ENCODE measurements at places on chromosomes 5 and 9.
A peak's percentile ranks its signal among the peaks of the same experiment; 100 is the strongest.

DNA sequence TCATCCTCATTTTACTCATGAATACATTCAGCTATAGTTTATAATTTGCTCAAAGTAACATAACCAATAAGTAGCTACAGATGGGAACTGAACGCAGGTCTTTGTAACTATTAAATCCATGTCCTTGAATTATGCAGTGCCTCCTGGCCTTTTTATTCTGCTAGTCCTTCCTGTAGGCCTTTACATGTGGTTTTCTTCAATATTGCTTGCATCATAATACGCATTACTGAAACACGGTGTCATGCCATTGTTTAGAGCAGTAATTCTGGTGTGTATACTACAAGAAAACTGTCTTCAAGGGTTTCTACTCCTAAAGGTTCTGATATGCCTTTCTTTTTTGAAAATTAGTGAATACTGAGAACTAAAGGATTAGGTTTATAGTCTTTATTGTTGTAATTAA is 20.7 kb downstream of the CWC27 start:
- no peak for DNase-seq

GRCh38 chr9:74073897-74074296 is 423.2 kb upstream of the RORB start:
- DNase-seq = no peak

DNA sequence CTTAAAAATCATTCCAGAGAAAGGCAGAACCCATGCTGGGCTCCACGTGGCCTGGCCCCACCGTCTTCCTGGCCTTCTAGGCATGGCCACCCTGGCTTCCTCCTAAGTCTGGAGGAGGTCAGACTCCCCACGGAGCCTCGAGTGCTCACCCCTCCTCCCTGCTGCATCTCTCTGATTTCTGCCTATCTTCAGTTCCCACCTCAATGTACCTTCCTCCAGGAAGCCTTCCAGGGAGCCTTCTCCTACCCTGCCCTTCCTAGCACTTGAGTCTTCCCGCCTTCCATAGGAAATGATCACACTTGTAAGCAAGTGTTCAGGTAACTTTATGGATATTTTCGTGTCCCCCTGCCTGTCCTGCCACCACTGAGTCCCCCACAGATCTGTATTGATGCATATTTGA is 92.0 kb downstream of the MVB12B start:
- no peak for DNase-seq

DNA sequence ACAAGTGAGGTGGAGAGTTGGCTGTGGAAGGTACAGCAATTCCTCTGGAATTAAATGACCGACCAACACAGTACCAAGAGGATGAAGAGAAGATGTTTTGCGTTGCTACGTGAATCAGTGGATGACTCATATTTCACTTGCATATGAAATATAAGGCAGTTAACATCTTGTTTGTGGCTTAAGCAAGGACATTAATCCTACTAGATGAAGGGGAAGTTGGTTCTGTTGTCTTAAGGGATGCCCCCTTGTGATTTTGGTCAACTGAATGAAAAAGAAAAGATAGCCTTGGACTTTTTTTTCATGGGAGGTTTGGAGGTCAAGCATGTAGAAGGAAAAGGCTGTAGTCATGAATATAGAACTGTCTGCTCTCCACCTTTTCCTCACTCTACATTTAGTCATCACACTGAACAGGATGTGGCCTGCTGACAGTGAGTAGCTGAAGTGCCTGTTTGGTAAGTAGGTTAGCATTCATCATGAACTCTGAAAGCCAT is 33.9 kb downstream of the VLDLR start:
- no peak for DNase-seq

GRCh38 chr5:142924135-142924883 is 154.1 kb downstream of the ARHGAP26 start:
- DNase-seq = no peak

DNA sequence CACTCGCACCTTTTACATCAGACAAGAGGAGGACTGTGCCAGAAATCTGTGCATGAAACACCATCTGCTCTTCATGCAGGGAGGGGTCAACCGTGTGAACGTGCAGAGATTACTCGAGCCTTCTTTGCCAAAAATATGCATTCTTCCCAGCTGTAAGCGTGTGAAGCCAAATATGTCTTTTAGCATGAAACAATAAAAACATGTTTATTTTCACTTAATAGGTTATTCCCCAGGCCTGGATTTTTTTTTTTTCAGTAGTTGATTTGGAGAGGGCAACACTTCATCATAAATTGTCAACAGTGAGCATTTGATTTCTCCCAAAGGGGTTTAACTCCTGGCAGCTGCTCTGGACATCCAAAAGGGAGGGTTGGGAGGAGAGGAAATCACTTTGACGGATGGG is 23.8 kb downstream of the PLAC8L1 start:
- no peak for DNase-seq

DNA sequence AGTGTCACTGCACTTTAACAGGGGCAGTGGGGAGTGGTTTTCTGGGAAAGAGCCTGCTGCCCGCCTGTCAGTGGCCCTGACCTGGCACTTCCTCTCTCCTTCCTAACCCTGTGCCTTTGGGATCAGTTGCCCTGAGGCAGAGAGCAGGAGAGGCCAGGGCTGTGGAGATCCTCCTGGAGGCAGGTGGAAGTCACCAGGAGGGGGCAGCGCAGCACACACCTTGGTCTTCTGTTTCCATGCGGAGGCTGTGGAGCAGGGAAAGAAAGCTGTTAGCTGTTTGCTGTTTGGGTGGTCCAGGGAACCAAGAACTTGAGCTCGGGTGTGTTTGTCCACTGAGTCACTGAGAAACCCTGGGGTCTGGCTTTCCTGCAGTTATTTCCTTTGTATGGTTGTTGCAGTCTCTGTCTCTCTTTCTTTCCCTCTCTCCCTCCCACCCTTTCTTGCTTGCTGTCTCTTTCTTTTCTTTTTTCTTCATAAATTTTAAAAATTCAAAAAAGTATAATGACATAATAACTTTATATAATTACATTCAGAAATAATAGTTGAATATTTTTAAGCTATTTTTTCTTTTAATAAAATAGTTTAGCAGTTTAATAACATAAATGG is 28.1 kb downstream of the NTRK2 start:
- DNase-seq = peak; percentile 90

All from left colon (tissue), 2 donors.